SK-N-SH treated with all-trans-retinoic acid at 6 μM for 48 hours (cell line): ENCODE measurements at places on chromosomes 7 and 10.

GRCh38 chr10:12338981-12339380 lies 10.4 kb upstream of the CAMK1D start:
- ATAC-seq, result peak; percentile 31; the same call in 1 of the 3 replicates

GRCh38 chr10:7861509-7862120 lies 43.3 kb downstream of the TAF3 start:
- ATAC-seq, result no peak

DNA sequence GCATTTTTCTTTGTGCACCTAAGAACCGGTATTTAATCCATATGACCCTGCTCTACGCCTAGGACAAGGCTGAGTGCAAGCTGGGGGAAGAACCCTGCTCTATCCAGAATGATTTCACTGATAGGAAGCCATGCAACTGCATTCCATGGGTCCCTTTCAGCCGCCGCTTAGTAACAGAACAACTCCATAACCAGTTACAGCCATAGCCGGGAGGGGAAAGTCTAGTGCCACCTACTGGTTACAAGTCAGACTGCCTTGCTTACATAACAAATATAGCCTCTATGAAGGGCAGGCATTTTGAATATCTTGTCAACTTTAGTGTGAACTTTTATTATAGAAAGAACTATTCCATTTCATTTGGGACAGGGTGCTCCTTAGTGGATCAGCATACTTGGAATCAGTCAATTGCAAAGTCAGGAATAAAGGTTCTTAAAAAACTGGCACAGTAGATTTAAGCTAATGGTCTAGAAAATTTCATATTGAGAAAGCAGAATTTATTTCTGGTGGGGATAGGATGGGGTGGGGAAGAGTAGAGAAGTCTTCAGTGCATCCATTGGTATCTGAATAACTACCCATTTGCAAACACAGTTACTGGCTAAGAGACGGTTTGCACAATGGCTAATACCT lies 521.7 kb downstream of the ADRA2A start:
- 0 out of 3 replicates have a peak, but pooled peaks have one; percentile 28 for ATAC-seq

DNA sequence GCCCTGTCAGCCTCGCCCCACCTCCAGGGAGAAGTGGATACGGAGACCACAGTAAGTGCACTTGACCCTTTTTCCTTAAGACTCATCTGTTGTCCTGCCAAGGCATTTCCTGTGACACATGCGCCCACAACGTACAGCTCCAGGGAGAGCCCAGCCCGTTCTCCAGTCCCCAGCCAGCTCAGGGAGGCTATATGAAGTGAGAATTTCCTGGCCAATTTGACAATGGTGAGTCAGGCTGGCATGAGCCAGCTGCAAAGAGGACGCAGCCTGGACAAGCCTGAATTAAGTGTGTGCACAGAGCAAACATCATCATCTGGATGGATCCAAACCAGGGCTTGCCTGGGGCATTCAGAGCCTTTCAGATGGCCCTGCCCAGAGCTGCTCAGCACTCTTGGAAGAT lies 244.8 kb downstream of the KCNMA1 start:
- peak; percentile 85 for ATAC-seq

GRCh38 chr7:108418946-108419345 lies 37.3 kb downstream of the NRCAM start:
- no peak for ATAC-seq

- ATAC-seq, result peak; percentile 68
Measured at GRCh38 chr7:101636822-101637623, 7.9 kb upstream of the MYL10 start.

DNA sequence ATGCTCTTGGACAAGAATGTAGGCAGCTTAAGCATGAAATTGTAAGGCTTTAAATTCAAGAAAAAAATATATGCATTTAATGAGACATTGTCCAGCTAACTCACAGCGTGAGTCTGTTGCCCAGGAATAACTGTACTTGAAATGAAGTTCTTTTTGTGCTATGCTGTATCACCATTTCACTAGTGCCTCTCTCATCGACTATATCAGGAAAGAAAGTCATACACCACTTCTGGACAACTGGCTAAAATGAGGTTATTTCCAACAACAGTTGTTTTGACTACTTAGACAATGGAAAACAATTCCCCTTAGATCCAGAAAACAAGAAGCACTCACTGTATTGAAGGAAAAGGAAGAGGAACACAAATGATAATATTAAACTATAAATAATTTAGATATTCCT lies 251.8 kb downstream of the CRPPA start:
- ATAC-seq, result no peak

DNA sequence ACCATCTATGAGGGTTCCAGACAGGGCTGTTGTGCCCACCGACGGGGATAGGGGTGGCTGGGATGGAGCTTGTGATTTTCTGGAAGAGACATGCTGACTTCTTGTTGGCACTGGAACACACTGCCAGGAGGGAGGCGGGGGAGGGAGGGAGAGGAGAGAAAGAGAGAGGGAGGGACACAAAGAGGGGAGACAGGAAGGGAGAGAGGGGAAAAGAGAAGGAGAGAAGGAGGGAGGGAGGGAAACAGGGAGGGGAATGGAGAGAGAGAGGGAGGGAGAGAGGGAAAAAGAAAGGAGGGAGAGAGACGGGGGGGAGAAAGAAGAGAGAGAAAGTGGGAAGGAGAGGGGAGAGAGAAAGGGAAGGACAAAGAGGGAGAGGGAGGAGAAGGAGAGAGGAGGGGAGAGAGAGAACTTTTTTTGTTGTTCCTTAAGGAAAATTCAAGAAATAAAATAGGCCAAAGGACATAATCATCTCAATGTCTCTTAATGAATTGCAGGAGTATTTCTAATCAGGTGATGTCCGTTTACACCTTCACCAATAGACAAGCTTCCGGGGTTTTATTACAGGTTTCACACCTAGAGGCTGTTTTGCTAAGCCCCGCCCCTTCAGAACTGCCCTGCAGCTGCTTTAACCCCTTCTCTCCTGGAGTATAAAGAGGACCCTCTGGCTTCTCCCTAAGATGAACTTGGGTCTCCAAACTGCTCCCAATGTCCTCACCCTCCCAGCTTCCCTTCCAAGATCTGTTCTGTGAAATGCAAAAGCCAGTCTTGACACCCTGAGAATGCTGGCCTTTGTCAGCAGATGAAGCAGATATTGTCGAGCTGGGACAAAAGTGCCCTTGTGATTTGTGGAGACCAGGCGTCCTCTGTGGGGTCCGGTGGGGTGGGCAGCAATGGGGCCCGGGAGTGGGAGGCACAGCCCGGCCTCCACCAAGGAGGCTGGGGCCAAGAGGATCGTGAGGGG lies 82.0 kb upstream of the GTF2IRD1 start:
- peak; percentile 37 for ATAC-seq

- ATAC-seq, result no peak
Measured at GRCh38 chr10:103768345-103768744, 87.0 kb downstream of the SH3PXD2A start.

DNA sequence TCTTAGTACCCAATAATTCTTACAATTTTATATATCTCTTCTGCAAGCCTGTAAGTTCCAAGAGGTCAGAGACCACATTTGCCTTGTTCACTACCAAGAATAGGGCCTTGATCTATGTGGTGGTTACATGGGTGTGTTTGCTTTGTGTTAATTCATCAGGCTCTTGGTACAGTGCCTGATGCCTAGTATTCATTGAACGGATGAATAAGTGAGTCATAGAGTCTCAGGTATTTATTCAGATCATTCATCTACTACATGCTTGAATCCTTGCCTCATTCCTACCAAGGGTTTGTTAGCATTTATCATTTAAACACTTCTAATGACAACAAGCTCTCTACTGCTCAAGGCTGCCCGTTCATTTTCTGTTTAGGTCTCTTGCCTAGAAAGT lies 11.3 kb upstream of the SGPL1 start:
- no peak for ATAC-seq

DNA sequence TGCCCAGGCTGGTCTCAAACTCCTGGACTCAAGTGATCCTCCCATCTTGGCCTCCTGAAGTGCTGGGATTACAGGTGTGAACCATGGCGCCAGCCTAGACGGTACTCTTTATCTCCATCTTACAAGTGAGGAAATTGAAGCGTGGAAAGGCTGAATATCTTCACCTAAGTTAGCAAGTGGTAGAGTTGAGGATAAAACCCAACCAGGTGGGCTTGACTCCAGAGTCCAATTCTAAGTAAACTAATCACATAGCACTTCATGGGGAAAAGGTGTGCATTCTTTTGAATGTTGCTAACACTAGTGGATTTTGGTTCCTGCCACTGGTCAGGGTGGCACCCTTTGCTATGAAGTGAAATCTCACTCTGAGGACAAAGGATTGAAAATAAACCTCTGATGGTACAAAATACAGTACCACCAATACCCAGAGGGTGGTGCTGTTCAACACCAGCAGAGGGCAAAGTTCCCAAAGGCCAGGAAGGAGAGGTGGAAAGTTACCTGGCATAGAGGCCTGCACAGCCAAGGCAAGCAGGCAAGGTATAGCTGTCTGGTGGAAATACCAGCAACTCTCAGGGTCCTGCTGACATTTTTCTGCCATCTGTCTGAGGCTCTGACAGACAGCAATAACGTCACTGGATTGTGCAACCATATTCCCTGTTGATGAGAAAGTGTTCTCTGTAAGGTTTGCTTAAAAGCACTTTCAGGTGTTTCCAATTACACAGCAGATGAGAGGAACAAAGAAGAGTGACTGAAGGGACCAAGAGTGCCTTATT lies 17.6 kb downstream of the ZDHHC16 start:
- peak; percentile 70 for ATAC-seq

GRCh38 chr10:124348801-124349200 lies 69.9 kb downstream of the OAT start:
- ATAC-seq, result no peak

- no peak for ATAC-seq
Measured at GRCh38 chr10:128526791-128527375, 400.7 kb upstream of the MKI67 start.

- ATAC-seq, result no peak
Measured at GRCh38 chr7:151058781-151059366, 515 bp upstream of the SLC4A2 start.

DNA sequence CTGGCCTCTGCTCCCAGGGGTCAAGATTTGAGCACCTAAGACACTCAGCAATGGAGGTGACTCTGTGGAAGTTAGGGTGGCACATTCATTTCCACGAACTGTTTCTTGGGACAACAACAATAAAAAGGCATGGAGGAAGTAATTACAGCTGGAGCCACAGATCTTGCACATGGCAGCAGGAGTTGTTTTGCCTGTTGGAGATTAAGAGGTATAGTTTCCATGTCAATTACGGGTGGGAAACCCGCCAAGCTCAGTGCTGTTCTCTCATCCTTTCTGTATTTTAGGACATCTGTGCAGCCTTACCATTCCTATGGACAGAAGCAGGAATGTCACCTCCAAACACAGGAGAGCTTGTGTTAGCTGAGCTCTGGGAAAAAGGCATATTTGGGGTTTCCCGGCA lies 201.2 kb downstream of the SNX10 start:
- ATAC-seq, result no peak

- ATAC-seq, result peak; percentile 85
Measured at GRCh38 chr10:17216217-17216900, 11.7 kb upstream of the VIM start.

- ATAC-seq, result peak; percentile 18; the same call in 2 of the 3 replicates
Measured at GRCh38 chr10:77873536-77874380, 52.8 kb downstream of the DLG5 start.

DNA sequence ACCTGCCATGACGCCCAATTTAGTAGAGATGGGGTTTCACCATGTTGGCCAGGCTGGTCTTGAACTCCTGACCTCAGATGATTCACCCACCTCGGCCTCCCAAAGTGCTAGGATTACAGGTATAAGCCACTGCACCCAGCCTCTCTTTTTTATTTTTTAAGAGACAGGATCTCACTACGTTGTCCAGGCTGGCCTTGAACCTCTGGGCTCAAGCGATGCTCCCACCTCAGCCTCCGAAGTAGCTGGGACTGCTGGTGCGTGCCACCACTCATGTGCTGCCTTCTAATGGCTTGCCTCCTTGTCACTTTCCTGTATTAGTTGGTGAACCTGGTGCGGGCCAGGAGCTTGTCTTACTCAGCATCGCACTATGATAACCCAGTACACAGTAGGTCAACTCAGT lies 27.0 kb downstream of the KLRG2 start:
- no peak for ATAC-seq

DNA sequence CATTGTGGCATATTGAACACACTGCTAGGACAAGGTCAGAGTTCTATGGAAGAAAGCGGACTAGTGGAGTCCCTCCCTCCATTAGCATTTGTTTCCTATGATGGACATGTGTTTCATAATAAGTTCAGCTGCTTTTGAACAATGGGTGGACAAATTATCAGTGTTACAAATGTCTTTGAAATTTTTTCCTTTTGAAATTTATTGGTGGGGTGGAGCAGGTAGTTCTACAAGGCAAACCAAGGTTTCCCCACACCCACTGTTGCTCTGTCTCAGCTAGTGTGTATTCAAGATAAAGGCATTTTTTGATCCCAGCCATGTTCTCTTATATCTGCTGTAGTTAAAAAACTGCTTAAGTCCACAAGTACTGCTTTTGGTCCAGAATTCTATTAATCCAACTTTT lies 79.9 kb downstream of the MALSU1 start:
- no peak for ATAC-seq
